ENCODE measurements at places on chromosomes 11 and 22. TPM values are rescaled to one million over a fixed set of nuclear protein-coding genes. Genes with fewer than 3 reads are reported as not detected.

The CHADL gene
- 0.60 TPM for polyA plus RNA-seq

The SIDT2 gene
- 3.1 TPM for polyA plus RNA-seq

The ENTHD1 gene
- polyA plus RNA-seq = 0.19 TPM

The RASL10A gene
- polyA plus RNA-seq = not detected

DNA sequence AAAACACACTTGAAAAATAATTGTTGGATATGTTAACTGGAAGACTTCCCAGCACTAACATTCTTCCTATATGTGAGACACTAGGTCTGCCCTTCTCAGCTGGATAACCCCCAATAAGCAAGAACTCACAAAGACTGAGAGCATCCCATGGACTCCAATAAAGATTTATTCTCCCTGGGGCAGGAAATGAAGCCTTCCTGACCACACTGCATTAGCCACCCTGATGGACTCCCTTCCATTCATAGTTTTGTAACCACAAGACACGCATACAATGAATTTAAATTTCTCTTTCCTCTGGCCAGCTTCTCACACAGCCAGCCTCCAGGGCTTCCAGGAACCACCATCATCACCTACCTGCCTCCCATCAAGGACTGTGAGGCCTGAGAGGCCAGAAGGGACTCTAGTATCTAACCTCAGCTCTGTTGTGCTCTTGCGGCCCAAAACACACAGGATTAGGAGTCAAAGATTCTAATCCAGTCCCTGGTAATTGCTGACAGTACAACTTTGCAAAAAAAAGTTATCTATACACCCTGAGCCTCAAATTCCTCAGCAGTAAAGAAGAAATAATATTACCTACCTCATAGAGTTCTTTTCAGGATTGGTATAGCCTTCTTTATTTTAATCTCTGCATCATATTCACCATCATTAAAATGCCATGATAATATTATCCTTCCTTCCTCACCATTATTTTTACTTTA lies 45.6 kb upstream of the GDPD4 start:
- H3K4me1 ChIP-seq = no peaks in the 10 kb centered on the region
- no peaks in the 10 kb centered on the region for H3K27me3 ChIP-seq
- DNase-seq = no peak
- no peaks in the 10 kb centered on the region for H3K36me3 ChIP-seq
- no peak overlapping the region for H3K27ac ChIP-seq
- H3K4me3 ChIP-seq = no peak overlapping the region

DNA sequence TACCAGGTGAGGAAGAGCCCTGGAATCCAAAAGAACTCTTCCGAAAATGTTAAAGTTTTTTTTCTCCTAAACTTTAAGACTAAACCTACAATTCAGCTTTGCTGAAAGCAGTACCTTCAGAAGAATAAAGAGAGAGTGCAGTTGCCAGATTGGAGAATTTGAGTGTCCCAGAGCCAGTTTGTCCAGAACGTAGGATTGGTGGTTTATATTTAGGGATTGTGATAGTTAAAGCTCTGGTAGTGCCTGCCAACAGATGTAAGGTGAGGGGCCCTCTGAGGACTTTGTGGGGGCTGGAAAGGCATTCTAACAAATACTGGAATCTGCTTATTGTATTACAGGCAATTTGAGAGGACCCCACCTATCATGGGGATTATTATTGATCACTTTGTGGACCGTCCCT lies 39.8 kb downstream of the ATG13 start:
- H3K27ac ChIP-seq = no peak overlapping the region
- no peaks in the 10 kb centered on the region for H3K4me1 ChIP-seq
- no peak for DNase-seq

GRCh38 chr11:59459916-59460315 lies 3.2 kb downstream of the OR4D6 start:
- H3K27ac ChIP-seq = no peak overlapping the region
- no peak overlapping the region for H3K4me3 ChIP-seq
- H3K4me1 ChIP-seq = no peaks in the 10 kb centered on the region

DNA sequence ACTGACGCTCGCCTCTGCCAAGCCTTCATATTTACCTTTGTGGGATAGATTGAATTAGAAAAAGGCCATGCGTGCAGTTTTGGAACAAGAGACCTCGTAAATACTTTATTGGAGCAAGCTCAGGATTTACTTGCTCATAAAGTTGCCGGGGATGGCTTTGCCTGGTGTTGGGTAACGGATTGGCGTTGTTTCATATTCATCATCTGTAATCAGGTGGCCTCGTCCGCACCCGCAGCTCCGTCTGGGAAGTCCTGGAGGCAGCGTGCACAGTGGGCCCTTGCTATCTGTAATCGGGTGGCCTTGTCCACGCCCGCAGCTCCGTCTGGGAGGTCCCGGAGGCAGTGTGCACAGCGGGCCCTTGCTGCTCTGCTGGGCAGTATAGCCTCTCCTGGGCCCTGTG lies 1209.3 kb downstream of the BRD1 start:
- no peaks in the 10 kb centered on the region for H3K27me3 ChIP-seq
- H3K36me3 ChIP-seq = no peaks in the 10 kb centered on the region
- no peaks in the 10 kb centered on the region for H3K4me1 ChIP-seq
- H3K4me3 ChIP-seq = no peak overlapping the region
- DNase-seq = no peak

DNA sequence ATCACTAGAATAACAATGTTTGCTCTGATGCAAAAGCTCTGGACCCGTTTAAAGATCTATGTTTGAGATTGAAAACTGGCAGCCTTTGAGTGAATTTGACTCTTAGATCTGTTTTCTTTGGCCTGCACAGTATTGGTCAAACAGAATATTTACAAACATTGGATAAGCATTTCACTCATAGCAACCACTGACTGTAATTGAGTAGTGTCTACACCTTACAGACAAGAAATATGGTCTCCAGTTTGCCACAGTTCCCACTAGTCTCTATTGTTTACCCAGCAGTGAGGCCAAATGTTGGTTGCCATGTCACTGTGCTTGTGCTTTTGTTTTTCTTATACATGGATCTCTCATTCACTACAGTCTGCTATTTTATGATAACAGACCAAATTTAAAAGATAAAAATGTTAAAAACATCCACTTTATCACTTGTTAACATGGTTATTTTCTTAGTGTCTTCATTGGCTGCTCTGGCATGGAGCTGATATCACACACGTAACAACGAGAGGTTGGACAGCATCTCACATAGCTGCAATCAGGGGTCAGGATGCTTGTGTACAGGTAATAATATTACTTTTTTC lies 12.2 kb downstream of the ANKRD42 start:
- no peak for DNase-seq
- H3K27ac ChIP-seq = no peak overlapping the region
- no peaks in the 10 kb centered on the region for H3K27me3 ChIP-seq
- no peaks in the 10 kb centered on the region for H3K4me1 ChIP-seq
- H3K36me3 ChIP-seq = no peaks in the 10 kb centered on the region

- H3K4me1 ChIP-seq = peaks cover 23% of the 10 kb centered on the region
Measured at GRCh38 chr11:2531277-2531986, 86.6 kb downstream of the KCNQ1 start.

DNA sequence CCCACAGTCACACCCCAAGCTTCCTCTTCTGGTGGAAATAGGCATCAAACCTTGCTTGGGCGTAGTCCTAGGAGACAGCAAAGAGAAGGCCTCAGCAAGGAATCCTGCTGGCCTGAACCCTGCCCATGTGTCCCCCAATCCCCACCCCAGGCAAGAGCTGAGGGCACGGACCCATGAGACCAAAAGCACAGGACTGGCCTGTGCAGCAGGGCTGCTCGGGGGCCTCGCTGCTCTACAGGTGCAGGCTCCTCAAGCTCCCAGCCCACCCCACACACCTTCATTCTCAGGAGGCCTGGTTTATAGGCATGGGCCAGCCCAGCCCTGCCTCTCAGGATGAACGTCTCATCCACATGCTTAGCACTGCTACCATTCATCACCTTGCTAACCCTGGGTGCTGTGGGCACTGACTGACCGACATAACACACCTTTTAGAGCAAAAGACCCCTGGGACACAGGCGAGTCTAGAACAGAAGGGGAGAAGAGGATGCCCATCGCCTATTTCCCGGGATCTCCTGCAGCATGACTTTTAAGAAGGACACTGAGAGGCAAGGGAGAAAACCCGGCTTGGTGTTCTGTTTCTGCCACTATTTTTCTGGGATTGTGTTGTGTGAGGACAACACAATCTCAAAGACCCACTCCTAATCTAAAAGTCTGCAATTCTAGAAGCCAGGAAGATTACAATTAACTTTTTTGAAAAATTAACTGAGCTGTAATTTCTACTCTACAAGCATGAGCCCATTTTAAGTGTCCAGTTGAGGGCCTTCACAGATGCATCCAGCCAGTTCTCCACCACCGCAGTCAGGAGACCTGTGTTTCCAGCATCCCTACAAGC lies 15.4 kb downstream of the TCIRG1 start:
- peaks cover 42% of the 10 kb centered on the region for H3K36me3 ChIP-seq
- no peak overlapping the region for H3K27ac ChIP-seq
- DNase-seq = no peak
- H3K27me3 ChIP-seq = no peaks in the 10 kb centered on the region
- H3K4me3 ChIP-seq = no peak overlapping the region

- DNase-seq = no peak
- H3K27ac ChIP-seq = no peak overlapping the region
- no peak overlapping the region for H3K4me3 ChIP-seq
- no peaks in the 10 kb centered on the region for H3K4me1 ChIP-seq
Measured at GRCh38 chr11:117664897-117665296, 132.1 kb downstream of the DSCAML1 start.

GRCh38 chr11:14203321-14203720 lies 155.7 kb downstream of the RRAS2 start:
- no peaks in the 10 kb centered on the region for H3K36me3 ChIP-seq
- H3K4me3 ChIP-seq = no peak overlapping the region
- no peaks in the 10 kb centered on the region for H3K27me3 ChIP-seq
- no peak overlapping the region for H3K27ac ChIP-seq
- H3K4me1 ChIP-seq = no peaks in the 10 kb centered on the region

DNA sequence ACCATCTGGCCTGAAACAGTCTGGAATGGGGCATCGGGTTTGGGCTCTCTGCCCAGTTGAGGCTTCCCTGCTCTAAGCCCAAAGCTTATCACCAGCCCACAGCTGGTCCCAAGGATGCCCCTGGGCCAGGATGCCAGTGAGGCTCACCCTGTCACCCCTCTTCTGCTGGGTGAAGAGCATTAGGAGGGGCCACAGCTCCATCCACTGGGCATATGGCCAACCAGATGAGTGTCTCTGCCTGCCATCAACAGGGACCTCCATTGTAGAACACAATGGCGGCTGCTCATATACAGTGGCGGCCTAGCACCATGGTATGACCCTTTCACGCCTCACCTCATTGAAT lies 5.6 kb downstream of the CHST1 start:
- no peak overlapping the region for H3K27ac ChIP-seq
- H3K27me3 ChIP-seq = peaks cover 4% of the 10 kb centered on the region
- peaks cover 6% of the 10 kb centered on the region for H3K4me1 ChIP-seq
- H3K36me3 ChIP-seq = no peaks in the 10 kb centered on the region

DNA sequence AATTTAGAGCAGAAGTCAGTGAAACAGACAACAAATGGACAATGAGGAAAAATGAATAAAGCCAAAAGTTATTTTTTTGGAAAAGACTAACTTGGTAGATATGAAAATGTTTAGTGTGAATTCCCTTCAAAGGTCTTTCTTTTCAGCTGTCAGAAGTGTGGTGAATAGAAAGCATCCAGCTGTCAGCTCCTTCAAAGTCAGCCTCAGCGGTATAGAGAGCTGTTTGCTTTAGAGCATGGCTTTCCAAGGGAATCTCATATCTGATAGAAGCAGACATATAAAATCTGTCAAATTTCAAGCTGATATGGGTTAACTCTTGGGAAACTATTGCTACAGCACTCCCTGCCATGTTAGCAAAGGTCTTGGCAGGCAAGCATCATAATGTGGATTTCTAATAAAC lies 309.3 kb downstream of the CASP12 start:
- H3K4me3 ChIP-seq = no peak overlapping the region
- H3K4me1 ChIP-seq = no peaks in the 10 kb centered on the region
- H3K27me3 ChIP-seq = no peaks in the 10 kb centered on the region
- DNase-seq = no peak

- peaks cover 26% of the 10 kb centered on the region for H3K4me1 ChIP-seq
- DNase-seq = peak; percentile 29
- no peaks in the 10 kb centered on the region for H3K27me3 ChIP-seq
Measured at GRCh38 chr22:44702479-44703198, 635 bp downstream of the PRR5 start.

DNA sequence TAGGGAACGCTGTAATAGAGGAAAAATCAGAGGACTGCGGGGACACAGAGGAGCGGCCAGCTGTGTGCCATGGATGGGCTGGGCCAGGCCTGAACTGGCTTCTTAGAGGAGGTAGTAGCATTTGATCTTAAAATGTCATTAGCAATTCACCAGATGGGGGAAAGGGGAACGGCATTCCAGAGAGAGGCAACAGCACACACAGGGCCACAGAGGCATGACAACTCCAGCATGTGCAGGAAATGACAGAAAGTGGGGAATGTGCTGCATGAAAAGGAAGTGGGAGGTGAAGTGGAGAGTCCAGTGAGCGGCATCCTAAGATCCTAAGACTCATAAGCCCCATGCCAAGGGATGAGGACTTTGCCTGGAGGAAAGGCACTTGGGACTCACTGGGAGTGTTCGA lies 69.0 kb downstream of the UBASH3B start:
- no peak for DNase-seq
- peaks cover 74% of the 10 kb centered on the region for H3K4me1 ChIP-seq
- no peak overlapping the region for H3K4me3 ChIP-seq
- no peak overlapping the region for H3K27ac ChIP-seq

- no peaks in the 10 kb centered on the region for H3K36me3 ChIP-seq
- H3K27me3 ChIP-seq = no peaks in the 10 kb centered on the region
- no peaks in the 10 kb centered on the region for H3K4me1 ChIP-seq
- no peak for DNase-seq
Measured at GRCh38 chr22:33842421-33843094, 77.7 kb downstream of the LARGE1 start.

DNA sequence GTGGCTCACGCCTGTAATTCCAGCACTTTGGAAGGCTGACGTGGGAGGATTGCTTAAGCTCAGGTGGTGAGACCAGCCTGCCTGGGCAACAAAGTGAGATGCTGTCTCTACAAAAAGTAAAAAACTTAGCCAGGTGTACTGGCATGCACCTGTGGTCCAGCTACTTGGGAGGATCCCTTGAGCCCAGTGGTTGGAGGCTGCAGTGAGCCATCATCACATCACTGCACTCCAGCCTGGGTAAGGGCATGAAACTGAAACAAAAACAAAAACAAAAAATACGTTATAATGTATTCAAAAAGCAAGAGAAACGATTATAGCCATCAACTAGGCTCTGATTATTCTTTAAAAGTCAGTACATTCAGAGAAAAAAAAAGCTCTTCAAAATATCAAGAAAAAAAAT lies 62.5 kb downstream of the TCF20 start:
- H3K4me3 ChIP-seq = no peak overlapping the region
- H3K36me3 ChIP-seq = peaks cover 11% of the 10 kb centered on the region
- no peak overlapping the region for H3K27ac ChIP-seq
- no peak for DNase-seq
- H3K27me3 ChIP-seq = no peaks in the 10 kb centered on the region
